ENCODE measurements at places on chromosomes 13 and 19.

DNA sequence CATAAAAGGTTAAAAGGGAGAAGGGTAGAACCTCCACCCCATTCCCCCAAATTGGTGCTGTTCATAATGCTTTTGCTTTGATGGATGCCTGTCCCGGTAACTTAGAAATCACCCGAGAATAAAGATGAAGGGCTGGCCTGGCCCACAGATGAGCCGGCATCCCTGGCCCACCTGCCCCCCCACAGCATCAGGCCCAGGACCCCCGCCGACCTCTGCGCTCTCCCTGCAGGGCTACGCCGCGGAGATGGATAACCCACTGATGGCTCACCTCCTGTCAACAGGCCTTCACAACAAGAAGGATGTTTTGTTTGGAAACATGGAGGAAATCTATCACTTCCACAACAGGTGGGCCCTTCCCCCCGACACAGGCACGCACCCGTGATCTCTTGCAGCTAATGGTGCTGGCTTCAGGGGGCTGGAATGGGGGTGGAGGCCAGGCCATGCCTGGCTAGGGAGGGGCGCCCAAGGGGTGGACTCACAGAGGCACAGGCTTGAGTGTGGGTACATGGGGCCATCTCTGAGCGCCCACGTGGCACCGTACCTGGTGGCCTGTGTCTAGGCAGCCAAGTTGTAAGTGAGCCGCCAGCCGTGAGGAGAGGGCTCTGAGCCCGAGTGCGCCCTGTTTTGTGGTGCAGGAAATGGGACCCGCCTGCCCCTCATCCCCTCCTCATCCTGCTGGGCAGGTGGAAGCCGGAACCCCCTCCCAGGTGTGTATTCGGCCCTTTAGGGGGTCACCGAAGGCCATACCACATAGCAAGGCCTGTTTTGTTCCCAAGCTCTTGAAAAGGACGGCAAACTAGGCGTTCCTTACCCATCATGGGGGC, 23.2 kb upstream of the F7 start:
- DNase-seq: no peak

DNA sequence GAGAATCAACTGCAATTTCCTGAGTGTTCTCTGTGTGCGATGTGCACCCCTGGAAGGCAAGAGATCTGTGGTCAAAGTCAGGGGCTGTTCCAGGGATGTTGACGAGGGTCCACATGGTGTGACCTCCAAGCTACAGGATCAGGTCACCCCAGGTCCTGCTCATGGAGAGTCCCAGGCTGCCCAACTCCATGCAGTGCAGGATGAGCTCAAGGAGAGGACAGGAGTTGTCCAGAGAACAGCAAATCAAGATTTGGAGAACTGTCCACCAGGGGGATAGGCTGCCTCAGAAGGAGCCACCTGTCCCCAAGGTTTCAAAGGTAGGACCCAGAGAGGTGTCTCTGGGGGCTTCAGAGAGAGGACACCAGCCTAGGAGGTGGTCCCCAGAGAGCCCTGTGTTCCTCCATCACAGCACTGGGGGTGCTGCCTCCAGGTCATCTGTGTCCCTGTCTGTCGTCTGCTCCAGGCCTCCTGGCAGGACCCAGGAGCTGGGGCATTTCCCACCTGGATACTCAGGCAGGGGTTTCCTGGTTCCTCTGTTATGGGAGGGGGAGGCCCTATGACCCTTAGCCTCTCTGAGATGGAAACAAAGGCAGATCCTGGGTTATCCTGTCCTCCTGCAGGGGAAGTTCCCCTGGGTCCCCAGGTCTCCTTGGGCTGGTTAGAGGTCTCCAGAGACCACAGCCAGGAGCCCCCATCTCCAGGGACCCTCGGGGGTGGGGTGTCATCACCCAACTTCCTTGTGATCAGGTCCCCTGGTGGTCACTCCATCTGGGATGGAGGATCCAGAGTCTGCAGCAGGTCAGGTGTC, 2.1 kb upstream of the CEACAM7 start:
- DNase-seq: no peak

DNA sequence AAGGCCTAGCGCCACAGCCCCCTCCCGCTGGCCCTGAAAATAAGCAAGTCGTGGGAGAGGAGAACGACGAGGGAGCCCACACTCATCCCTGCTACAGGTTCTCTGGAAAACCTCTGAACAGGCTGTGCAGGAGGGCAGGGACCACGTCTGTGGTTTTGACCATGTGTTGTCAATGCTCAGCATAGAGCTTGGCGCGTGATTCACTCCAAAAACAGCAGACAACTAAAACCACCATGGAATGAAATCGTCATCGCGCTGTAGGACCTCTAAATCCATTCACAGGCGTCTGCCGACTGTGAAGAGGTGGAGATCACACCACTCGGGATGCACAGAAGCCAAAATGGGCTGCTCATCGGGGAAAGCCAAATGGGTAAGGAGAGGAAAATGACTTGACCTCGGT, 121.3 kb downstream of the COL4A1 start:
- DNase-seq: no peak

GRCh38 chr13:94087100-94087499, 392.4 kb downstream of the DCT start:
- no peak for DNase-seq

DNA sequence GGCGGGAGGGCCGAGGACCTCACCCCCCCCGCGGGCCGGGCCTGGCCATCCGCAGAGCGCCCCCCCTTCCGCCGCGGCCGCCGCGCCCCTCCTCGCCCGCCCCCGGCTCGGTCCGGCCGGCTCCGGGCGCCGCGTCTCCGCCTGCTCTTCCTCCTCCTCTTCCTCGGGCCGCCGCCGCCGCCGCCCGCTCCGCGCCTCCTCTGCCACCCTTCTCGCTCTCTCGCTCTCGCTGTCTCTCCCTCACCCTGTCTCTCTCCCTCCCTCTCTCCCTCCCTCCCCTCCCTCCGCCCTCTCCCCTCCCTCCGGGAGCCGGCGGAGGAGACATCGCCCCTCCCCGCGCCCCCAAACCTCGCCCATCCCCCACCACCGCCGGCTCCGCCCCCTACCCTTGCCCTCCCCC, at the start of gene SHANK1:
Gene SHANK1 (minus strand): TSS at position 237 of the 400 bp plus-strand sequence. CDS start 2,883 bp downstream, outside the sequence.
- no peak for DNase-seq

DNA sequence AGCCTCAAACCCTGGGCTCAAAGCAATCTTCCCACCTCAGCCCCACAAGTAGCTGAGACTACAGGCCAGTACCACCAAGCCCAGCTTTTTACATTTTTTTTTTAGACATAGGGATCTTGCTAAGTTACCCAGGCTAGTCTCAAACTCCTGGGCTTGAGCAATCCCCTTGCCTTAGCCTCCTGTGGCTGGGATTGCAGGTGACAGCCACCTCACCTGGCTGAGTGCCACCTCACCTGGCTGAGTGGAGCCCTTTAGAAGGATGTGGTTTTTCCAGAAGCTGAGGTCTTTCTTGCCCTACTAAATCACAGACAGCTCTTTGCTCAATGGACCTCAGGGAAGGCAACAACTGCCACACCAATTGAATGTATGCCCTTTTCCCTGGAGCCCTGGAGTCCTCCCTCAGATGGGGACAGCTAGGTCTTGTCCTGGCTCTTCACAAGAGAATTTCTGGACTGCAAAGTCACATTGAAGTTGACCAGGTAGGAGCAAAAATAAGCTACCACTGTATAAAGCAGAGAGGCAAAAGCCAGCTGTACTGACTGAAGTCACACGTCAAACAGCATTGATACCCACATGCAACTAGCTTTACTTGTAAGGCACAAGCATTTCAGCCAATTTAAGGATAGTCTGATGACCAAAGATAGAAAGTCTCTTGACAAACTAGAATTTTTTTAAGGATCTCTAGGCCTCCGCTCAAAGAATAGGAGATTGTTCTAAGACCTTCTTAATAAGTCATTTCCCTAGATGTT, 14.0 kb downstream of the PDX1 start:
- no peak for DNase-seq

GRCh38 chr19:16789238-16789637, 40.0 kb upstream of the SIN3B start:
- DNase-seq: no peak

DNA sequence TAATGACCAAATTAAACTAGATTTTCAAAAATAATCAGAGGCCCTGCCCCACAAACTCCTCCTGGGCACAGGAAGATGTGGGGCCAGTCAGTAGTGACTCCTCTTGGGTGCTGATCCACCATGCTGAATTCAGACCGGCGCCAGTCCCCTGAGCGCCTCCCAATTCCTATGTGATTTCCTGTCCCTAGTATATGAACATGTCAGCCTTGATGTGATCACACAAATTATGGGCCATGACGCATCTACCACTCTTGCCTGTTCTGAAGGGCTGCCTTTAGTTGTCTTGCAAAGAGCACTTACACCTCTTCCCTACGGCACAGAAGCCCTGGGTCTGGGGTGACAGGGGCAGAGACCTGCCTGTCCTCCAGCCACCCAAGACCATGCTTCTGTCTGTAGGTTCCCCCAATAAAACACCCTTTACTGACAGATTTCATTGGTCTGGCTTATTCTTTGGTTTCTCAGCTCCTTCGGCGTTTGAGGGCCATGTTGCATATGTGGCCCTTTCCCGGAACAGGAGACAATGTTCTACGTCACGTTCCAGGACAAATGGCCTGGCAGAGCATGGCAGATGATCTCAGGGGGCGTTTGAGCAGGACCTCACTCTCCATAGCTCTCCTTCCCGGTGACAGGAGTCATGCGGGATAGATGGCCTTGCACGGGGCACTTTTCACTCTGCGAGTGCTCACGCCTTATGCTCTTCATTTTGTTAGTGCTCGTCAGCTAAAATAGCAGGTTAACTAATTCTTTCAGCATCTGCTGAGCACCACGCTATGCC, 5.6 kb upstream of the ATP11A start:
- DNase-seq: no peak

DNA sequence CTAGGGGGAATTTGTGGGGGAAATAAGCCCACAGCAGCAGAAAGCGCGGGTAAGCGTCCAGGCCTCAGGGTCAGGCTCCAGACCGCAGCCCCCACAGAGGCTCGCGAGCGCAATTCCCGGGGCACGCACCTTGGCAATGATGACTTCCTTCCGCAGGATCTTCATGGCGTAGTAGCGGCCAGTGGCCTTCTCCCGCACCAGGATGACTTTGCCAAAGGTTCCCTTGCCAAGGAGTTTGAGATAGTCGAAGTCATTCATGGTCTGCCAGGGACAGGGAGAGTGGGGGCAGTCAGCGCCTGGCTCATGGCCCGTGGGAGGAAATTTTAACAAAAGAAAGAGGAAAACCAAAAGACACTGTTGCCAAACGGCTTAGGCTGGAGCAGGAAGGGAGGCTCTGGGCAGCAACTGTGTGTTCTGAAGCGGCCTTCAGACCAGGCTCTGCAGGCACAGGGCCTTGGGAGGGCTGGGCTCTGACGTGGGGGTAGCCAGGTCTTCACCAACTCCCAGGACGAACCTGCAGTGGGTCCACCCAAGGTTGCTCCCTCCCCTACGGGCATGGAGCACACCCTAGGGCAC, 15.4 kb upstream of the CCNP start:
- no peak for DNase-seq

- no peak for DNase-seq
Observed at GRCh38 chr19:2663920-2664571, 38.4 kb downstream of the GNG7 start.

GRCh38 chr13:99702687-99703319, 201.5 kb downstream of the TM9SF2 start:
- DNase-seq: no peak

DNA sequence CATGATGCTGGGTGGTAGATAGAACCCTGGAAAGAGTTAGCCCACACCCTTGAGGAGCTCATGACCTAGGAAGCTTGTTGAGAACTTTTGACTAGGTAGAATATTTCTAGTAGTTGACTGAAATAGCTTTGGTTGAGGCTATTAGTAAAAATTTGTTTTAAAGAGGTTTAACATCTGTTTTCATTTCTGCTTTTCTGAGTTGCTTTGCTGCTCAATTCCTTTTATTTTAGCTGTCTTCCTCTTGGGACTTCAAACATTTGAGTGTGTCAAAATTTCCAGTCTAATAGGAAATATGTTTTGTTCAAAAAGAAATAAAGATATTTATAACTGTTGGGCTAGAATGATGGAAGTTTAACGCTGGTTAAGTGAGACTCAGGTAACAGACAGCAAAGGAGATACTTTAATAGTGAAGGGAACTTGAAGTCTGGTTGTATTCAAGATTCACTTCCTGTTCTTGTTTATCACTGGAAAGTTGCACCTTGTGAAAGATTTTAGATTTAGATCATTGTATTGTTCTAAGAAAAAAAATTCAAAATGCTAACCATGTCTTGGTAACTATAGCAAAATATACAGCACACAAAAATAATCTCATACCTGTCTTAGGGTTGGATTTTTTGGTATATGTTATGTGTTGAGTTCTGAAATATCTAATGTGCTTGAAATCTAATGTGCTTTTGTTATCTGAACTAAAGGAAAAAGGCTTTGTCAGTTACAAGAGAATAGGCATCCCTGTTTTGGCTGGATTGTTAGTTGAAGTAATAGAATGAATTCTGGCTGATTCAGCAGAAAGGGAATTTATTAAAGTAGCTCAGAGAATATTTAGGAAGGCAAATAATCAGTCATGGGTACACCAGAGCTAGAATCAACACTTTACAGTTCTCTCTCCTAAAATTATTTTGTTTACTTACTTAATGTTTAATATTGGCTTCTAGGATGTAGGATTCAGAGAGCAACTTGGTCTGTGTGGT, 24.4 kb upstream of the GPR18 start:
- DNase-seq: no peak

GRCh38 chr19:23777216-23777615, 18.5 kb upstream of the ZNF681 start:
- DNase-seq: no peak

- no peak for DNase-seq
Observed at GRCh38 chr13:33372251-33372919, 86.8 kb upstream of the STARD13 start.

GRCh38 chr13:101331731-101332130, 84.6 kb downstream of the NALCN start:
- DNase-seq: no peak

DNA sequence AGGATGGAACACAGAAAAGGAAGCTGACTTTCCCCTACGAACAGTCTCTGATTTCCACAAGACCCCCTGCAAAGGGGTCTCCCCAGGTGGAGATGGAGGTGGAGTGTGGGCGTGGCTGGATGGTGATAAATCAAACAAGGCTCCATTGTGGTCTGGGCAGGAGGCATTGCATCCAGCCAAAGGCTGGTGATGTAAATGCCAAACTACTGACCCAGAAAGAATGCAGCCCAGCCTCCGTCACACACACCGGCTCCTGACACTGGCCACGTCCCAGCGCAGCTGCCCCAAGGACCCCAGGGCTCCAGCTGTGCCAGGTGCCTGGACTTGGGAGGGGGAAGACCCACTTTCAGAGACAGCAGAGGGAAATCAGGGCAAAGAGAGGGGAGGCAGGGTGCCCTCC, 6.3 kb downstream of the SLC7A1 start:
- no peak for DNase-seq

DNA sequence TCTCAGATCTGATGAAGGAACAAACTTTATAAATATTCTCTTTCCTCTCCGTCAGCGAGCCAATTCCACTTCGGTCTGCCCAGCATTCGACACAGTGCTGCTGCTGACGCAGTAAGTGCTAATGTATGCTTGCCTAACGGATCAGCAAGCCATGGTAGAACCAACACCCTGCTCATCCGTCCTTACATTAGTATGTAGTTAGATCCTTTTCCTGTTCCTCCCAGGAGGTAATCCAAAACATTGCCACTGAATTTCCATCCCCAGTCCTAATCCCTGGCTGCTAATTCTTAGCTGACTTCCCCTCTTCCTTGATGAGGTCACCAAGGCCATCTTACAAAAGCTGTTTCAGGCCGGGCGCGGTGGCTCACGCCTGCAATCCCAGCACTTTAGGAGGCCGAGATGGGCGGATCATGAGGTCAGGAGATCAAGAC, 88.0 kb downstream of the STARD13 start:
- DNase-seq: no peak

- no peak for DNase-seq
Observed at GRCh38 chr13:75533861-75534260, 3.8 kb downstream of the COMMD6 start.

Measured in cortex of kidney (tissue), 1 donor.